CD4-positive, alpha-beta T cell treated with Interferon gamma for 1 hour (primary cell): ENCODE measurements at places on chromosomes 12 and 14.

DNA sequence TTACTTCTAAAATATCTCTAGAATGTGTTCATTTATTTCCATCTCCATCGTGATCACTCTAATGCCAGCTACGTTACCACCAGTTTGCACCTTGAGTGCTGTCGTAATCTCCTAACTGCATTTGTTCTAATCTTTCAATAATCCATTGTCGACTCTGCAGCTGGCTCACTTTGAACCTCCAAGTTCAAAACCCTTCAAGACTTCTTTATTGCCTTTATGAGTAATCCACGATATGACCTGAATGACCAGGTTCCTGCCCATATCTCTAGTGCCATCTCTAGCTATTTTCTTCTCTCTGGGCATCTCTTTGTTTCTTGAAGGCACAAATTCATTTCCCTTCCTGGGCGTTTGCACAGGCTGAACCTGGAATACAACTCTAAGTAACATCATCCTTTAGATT, 76.7 kb downstream of the SRGAP1 start:
- DNase-seq, result no peak

DNA sequence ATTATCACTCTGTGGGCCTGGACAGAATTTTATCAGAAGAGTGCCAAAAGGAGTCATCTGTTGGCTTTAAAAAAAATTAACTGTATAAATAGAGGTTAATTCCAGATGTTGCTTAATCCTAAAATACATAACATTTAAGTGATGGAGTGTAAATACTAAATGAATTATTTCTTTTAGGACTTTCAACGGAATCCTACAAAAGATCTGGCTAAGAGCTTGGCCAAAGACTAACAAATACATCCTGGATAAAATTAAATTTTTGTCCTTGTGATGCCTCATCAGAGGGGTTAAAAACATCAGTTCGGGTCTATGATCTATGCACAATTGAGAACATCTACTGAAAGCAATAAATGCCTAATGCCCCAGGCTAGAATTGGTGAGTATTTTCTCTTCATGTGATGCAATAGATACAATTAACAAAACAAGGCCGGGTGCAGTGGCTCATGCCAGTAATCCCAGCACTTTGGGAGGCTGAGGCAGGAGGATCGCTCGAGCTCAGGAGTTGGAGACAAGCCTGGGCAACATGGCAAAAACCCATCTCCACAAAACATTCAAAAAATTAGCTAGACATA, 49.8 kb upstream of the RAP1B start:
- DNase-seq, result no peak

GRCh38 chr12:6688543-6688998, 604 bp downstream of the ZNF384 start:
- no peak for DNase-seq

DNA sequence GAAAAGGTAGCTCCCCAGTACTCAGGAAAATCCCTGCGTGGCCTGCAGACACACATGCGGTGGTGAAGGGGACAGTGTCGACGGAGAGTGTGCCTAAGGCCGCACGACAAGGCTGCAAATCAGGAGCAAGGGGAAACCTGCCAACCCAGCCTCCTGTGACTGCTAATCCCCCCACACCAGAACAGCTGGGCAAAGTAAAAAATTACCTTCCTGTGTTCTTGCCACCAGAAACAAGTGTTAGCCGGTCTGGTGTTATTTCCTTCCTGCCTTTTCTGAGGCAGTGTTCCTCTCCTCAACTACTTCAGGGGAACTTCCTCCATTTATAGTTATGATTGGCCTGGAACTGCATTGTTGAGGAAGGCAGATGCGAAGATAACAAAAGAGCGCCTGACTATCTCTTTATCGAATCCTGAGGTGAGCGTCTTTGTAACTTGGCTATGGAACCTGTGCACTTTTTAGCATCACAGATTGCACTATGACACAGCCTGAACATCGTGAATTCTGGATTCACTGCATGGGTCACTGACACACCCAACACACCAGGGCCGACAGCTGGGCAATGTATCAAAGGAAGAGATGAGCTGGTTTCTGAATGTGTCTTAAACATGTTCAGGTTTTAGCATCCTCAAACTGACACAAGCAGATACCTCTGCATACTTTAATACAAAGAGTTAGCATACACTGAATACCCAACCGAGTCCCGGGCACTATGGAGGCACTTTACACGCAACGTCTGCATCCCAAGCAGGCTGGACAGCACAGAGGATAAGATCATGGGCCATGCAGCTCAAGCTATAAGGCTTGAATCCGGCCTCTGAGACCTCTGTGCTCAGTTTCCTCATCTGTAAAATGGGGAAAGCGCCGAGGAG, 28.9 kb downstream of the SLC15A4 start:
- peak; percentile 49 for DNase-seq

DNA sequence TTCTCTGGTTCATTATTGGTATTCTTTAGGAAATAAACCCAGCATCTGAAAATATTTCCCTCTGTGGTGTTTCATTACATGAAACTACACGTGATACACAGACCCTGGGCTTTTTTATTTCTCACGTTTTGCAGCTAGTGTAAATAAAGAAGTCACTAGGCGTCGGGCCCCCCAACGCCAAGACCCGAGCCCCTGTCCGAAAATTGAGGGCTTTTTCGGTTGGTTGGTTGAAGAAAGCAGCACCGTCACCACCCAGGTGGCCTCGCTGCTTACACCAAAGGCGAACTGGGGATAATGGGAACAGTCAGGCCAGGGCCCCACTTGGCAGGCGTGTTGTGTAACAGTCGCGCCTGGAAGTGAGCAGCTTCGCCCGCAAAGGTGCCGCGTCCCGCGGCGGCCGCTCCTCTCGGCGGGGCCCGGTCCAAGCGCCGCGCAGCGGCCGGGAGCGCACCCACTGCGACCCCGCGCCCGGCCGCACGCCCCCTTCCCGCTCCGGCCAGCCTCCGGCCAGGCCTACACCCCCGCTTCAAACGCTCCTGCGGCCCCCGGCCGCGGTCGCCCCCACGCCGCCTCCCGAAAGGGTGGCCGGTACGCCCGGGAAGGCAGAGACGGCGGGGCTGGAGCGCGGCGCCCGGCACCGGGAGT, 1.2 kb downstream of the DUSP16 start:
- DNase-seq, result peak; percentile 56

GRCh38 chr14:27608377-27608776, 1010.5 kb upstream of the NOVA1 start:
- DNase-seq, result no peak

GRCh38 chr12:116123451-116124258, 153.8 kb downstream of the MED13L start:
- peak; percentile 20 for DNase-seq

DNA sequence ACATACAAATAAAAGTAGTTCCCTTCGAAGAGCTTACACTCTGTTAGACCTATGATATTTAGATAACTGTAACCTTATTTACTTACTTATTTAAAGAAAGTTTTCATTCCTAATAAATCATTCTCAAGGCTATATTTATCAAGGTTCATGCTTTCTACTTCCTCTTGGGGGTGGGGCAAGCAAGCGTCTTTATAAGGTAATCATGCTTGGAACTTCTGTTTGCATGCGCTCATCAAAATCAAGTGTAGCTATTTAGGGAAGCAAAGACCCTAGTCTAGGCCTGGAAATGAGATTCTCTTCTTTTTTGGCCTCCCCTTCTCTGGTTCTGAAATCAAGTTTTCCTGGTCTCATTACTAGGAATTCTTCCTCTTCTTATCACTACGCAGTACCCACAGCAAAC, 766 bp downstream of the RERG start:
- DNase-seq, result no peak

DNA sequence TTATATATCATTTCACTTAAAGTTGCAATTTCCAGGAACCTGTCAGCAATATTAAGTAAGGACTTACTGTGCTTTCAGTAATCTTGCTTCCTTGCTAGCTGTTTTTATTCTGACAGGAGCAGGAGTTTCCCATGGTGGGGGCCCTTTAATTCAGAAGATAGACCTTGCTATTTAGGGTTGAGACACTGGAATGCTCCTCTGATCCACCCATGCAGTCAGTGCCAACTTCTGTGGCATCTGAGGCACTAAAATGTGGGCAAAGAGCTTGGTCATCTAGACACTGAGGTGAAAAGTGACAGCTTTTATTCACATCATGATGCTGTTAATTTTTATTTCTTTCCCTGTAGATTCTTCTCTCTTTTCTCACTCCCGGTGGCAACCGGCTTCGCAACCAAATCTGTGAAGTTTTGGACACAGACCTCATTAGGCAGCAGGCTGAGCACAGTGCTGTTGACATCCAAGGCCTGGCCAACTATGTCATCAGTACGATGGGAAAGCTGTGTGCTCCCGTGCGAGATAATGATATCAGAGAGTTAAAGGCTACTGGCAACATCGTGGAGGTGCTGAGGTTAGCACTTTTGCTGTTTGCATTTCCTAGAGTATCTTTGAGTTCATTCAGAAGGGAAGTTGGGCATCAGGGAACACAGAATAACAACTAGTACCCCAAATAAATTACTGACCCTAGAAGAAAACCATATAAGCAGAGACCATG, 18.8 kb downstream of the TCP11L2 start:
- no peak for DNase-seq

GRCh38 chr12:42730291-42730690, 140.7 kb upstream of the PRICKLE1 start:
- no peak for DNase-seq

DNA sequence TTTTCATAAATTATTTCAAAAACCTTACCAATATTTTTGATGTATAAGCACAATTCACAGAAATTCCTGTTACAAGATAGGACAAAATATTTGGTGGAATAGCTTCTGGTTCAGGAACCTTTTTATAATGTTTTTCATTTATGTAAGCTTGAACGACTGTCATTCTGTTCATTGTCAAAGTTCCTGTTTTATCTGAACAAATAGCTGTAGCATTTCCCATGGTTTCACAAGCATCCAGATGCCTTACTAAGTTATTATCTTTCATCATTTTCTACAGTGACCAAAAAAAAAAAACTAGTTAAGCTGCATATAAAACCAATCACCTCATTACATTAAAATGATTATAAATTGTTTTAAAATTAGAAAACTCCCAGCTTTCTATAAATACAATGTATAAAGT, 87.1 kb downstream of the ATP2B1 start:
- DNase-seq, result no peak

- no peak for DNase-seq
Measured at GRCh38 chr12:109150124-109150640, 33.8 kb downstream of the ACACB start.

- DNase-seq, result no peak
Measured at GRCh38 chr14:100111931-100112704, 46.9 kb downstream of the EVL start.

DNA sequence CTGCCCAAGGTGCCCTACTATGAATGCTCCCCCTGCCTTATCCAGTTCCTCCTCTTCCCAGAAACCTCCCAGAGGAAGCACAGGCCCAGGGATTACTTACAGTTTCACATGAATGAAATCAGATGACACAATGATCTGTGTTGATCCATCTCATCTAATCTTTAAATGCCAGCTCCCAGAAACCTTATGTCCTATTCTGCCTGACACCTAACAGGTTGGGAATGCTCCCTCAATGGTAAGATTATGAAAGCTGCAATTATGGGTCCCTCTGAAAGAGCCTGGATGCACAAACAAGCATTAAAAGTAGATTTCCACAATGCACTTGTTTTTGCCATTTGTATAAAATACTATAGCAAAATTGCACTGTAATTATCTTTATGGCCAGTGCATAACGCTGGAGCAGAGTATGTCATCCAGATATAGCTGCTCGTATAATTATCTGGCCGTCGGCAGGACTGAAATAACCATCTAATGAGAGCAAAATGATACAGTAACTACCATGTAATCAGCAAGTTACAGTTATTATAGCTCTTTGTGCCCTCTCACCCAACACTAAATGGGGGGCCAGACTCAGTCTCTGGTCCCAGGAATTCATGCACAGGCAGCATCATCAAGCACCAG, 4.4 kb upstream of the ZBTB39 start:
- no peak for DNase-seq

- DNase-seq, result no peak
Measured at GRCh38 chr12:50065726-50066310, 8.4 kb downstream of the ASIC1 start.

DNA sequence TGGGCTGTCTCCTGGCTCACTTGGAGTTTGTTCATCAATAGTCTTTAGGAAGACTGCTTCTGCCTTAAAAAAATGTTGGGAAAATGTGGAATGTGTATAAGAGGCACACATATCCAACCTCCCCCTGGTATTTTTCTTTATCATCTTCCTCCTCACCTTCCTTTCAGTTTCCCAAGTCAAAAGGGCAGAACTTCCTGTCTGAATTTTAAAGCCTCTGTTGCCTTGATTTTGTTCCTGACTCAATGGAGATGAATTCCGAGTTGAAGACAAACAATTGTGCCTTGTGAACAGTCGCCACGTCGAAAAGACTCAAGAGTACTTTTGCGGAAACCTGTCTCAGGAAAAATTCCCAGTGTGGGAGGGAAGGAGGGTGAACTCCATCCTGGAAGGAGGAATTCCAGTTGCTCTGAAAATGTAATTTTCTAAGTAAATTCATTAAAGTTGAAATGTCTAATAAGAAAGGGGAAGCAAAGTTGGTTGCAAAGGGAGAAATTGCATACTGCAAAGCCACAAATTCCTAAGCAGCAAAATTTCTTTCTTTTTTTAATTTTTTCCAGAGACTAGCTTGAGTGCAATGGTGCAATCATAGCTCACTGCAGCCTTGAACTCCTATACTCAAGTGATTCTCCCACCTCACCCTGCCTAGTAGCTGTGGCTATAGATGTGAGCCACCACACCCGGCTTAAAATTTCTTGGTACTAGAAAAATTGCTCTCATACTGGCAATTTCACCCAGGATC, 50.2 kb upstream of the ELK3 start:
- DNase-seq, result no peak

GRCh38 chr12:110846615-110847566, at the start of gene CCDC63:
Gene CCDC63, plus strand, starts transcription at chr12:110846987. Its CDS starts 5,968 bp downstream, at chr12:110852955.
- peak; percentile 17 for DNase-seq

DNA sequence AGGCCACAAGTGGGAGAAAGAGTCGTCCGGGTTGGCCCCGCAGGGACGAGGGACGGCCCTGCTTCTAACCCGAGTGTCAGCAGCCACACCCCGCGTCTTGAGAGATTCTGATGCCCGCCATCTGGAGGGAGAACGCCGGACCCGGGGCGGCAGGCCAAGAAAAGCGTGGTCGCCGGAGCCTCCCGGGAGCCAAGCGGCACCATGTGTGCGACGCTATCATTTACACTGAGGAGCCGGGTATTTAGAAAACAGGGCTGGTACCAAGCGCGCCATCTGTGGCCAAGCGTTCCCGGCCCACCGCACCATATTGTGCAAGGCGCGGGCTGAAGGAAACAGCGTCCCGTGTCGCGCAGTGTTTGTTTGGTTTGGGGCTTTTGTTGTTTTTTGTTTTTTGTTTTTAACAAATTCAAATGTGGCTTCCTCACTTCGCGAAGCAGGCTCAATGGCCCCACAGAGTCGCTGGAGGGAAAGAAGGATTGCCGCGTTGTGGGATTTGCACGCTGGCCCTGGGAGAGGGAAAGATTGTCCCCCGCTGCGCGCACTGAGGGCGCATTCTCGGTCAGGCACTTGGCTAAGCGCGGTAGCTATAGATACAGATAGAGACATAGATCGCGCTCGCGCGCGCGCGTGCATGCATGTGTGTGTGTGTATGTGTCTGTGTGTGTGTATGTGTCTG, 153.8 kb downstream of the BCL11B start:
- no peak for DNase-seq

GRCh38 chr12:124030510-124030909, 57.5 kb downstream of the ZNF664 start:
- no peak for DNase-seq

- no peak for DNase-seq
Measured at GRCh38 chr12:68844318-68844745, 36.4 kb downstream of the MDM2 start.

- DNase-seq, result no peak
Measured at GRCh38 chr14:79552778-79553177, 658.5 kb downstream of the DIO2 start.
